ENCODE measurements at places on chromosomes 12 and 14.

- no peak for DNase-seq
Observed at GRCh38 chr12:88579601-88580050, 645 bp downstream of the KITLG start.

GRCh38 chr12:111448266-111448830, 42.6 kb downstream of the SH2B3 start:
- DNase-seq: no peak

DNA sequence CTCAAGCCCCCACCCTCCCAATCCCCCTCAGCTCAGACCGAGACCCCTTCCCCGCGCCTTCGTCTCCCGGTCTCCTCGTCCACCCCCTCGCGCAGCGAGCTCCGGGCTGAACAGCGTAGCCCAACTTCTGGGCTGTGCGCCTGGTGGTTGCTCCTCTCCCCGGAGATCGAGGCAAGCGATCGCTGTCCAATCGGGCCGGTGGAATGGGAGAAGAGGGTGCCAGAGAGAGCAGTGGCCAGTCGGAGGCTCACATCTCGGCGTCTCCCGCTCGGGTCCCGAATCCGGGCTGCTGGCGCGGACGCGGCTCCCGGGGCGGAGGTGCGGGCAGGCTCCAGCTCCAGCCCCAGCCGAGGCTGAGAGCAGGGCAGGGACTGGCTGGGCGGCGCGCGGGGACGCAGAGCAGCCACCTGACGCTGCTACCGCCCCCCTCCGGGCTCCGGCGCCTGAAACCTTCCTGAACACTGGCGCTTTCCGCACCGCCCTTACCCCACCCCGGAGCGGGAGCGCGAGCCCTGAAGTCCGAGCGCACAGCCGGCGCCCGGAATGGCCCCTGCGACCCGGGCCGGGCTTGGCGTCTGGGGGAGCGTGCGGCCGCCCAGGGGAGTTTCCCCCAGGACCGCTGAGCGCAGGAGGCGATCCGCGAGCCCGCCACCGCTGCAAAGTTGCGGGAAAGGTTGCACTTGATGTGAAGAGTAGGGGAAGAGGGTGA, 508 bp upstream of the KCNH5 start:
- DNase-seq: no peak

DNA sequence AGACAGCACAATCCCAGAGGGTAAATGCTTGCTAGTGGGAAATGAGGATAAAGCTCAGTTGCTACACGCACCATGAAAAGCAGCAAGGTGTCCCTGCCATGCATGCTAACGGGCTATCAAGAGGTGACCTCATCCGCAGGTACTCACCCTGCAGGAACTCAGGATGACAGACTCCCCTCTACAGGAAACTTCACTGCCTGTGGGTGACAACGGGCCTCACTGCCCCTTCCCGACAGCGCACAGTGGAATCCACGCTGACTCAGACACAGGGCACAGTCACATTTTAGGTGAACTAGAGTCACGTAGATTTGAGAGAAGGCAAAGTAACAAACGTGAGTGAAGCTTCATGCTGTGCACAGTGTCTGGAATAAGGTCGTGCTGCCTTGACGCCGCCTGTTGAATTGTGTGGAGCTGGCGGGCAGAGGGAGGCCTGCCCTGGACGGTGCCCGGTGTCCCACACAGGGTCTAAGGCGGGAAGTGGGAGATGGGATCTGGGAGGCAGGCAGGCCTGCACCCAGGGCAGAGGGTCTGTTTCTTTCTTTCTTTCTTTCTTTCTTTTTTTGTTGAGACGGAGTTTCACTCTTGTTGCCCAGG, 331.8 kb downstream of the TMEM132D start:
- DNase-seq: no peak

GRCh38 chr14:99786511-99786989, 6.7 kb upstream of the EML1 start:
- DNase-seq: no peak

DNA sequence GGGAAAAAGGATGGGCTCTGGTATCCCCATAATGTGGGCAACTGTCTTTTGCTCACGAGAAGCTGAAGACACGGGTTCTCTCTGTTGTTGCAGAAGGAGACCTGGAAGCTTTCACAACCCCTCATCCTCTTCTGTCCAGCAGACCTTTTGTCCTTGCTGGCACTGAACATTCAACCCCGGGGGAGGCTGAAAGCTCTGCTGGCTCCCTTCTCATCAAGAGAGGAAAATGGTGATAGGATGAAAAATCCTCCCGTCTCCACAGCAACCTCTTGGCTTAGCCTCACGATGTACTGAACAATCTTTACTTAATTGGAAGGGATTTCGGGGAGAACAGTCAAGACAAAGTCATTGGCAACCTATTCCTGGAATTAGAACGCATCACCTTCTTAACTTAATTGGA, 39.0 kb downstream of the ELK3 start:
- peak; percentile 19 for DNase-seq

DNA sequence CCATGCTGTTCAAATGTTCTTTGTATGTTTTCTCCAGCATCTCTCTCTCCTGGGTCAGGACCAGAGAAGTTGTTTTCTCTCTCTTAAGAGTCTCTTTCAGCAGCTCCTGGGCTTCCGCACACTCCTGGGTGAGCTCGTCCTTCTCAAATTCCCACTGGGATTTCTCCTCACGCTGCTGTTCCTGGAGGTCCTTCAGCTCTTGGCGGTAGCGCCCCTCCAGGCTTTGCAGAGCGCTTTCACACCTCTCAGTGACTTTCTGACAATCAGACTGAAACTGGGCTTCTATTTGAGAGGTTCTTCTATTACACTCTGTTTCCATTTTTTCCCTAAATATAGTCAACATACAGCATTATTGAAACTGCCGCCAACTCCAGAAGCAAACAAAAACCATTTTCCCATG, 72.7 kb downstream of the NIN start:
- no peak for DNase-seq

GRCh38 chr14:58659061-58659460, 21.3 kb downstream of the DACT1 start:
- no peak for DNase-seq

- no peak for DNase-seq
Observed at GRCh38 chr14:58282925-58283593, 15.3 kb upstream of the ARID4A start.

DNA sequence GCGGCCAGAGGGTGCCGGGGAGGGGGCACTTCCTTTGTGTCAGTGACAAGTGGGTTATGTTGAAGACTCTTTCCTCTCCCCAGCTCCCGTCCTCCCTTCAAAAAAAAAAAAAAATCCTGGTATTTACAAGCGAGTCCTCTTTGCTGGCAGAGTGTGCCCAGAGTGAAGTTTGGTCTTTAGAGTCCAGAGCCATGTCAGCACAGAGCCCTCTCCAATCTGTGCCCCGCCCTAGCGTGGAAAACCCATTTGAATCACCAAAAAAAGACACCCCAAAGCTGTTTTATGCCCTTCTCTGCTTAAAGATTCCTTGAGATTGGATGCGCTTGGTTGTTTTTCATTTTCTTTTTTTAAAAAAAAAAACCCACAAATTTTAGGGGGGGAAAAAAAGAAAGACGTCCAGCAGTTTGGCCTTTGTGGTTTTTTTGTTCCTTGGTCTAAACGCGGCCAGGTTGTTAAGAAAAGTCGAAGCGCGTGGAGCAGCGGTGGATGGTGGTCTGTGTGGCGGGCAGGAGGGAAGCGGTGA, 3.3 kb downstream of the NKX2-1 start:
- no peak for DNase-seq

DNA sequence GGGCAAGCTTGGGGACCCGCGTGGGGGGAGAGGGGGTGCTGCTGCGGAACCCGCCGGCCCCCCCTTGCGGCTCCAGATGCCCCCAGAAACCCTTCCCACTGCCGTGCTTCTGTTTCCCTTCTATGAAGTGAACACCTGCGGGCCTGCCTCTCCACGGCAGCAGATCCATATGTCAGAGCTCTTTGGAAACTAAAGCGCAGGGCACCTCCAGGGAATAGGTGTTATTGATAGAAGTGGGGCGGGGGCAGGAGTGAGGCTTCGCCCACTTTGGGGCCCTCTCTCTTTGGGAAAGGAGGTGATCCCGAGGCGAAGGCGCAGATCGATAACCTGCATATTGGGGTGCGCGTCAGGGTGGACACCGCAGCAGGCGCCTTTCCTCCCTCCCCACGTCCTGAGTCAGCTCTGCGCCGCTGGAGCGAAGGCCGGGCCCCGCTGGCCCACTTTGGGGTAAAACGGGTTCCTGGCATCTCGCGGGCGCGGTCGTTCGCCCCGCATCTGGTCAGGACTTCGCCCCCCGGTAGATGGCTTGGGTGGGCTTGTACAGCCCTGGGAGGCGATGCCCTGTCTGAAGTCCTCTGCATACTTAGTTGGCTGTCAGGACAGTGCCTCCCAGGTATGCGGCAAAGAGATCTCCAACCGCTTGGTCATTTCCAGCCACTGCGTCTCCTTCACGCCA, 524 bp downstream of the KMT5A start:
- no peak for DNase-seq

Measured in amygdala (tissue), 56 donors.